Stomach (tissue), 19 donors: ENCODE measurements at places on chromosomes 16 and 17. TPM values are rescaled to one million over a fixed set of nuclear protein-coding genes. Genes with fewer than 3 reads are reported as not detected.

The KRT36 gene
- total RNA-seq = not detected

DNA sequence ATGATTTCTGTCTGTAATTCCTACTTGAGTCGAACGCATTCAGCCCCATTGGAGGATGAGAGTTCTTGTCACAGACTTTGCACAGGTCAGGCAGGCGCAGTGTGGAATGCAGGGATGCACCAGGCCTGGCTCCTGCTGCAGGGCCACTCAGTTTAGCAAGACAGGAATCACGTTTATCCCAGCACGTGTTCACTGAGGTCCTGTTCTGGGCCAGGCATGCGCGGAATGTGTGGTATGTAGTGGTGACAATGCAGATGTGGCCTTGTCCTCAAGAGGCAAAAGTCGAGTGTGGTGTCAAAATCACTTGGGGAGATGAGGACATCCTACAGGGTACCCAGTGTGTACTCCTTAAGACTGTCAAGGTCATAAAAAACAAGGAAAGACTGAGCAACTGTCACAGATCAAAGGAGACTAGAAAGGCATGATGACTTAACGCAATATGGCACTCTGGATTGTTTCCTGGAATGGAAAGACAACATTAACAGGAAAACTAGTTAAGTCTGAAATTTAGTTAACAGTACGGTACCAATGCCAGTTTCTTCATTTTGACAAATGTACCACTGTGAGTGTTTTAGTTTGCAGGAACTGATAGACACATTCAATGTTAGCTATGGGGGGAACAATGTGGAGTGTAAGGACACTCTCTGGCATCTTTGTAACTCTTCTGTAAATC is 121.5 kb upstream of the ADAMTS18 start:
- no peak for DNase-seq

The HSF5 gene
- total RNA-seq = 0.18 TPM

DNA sequence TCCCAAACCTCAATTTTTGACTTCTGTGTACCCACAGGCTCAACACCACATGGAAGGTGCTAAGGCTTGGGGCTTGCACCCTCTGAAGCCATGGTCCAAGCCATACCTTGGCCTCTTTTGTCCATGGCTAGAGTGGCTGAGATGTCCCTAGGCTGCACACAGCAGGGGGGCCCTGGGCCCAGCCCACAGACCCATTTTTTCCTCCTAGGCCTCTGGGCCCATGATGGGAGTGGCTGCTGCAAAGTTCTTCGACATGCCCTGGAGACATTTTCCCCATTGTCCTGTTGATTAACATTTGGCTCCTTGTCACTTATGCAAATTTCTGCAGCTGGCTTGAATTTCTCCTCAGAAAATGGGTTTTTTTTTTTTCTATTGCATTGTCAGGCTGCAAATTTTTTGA is 47.0 kb downstream of the TBC1D26 start:
- no peak for DNase-seq

The NPIPB8 gene
- 1.0 TPM for total RNA-seq

DNA sequence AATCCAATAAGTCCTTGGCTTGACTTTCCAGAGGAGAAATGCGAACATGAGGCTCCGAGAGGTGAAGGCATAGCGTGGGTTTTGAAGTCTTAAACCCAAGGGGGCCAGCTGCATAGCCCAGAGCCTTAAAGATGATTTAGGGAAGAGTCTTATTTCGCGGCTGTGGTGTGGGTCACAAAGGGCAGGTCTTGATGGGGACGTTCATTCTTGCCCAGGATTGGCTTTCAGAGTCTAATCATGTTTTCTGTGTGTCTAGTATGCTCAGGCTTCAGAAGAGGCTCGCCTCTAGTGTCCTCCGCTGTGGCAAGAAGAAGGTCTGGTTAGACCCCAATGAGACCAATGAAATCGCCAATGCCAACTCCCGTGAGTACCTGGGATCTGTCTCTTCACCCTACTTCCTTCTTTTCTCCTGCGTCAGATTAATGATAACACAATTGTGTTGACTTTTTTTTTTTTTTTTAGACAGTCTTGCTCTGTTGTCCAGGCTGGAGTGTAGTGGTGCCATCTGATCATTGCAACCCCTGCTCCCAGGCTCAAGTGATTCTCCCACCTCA is 951 bp downstream of the RPL19 start:
- DNase-seq = no peak

- no peak for DNase-seq
Observed at GRCh38 chr16:29022196-29022595, 37.3 kb downstream of the LAT start.

DNA sequence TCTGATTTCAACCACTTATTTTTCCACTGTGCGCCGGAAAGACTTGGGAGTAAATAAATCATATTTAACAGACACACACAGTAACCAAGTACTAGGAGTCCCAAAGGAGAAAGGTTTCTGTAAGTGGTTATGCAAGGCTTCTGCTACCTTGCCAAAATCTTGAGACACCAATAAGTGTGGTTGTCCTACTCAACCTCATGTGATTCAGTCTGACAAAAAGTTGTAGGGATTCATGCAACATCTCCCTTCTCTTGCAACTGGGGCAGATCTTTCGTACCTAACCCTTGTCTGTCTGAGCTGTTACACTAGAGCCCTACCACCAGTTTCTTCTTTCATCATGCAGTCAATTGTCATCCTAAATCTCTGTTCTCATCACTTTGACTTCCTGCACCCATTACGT is 69.9 kb upstream of the NUDT7 start:
- no peak for DNase-seq

DNA sequence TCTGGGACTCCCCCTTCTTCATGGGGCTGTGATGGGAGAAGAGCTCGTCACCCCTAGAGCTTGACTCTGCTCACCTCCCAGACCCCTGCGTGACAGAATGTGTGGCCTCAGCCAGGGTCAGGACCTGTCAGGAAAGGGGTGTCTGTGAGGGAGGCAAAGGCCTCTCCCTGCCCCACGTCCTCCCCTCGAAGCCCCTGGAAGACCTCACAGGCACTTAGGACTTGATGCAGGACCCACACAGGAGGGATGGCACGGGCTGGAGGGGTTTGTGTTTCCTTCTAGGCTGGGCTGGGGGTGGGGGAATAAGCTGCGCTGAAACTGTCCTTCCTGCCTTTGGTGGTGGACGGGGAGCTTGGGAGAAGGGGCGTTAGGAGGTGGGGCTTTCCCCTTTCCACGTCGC is 11.0 kb upstream of the CLUH start:
- no peak for DNase-seq
